KG1 (cell line): ENCODE measurements at places on chromosomes 7 and 10.

GRCh38 chr10:60282771-60283353, 106.8 kb downstream of the ANK3 start:
- peak; percentile 7 for DNase-seq

- no peak for DNase-seq
These were observed 17.0 kb upstream of the RET start for GRCh38 chr10:43059828-43060227.

DNA sequence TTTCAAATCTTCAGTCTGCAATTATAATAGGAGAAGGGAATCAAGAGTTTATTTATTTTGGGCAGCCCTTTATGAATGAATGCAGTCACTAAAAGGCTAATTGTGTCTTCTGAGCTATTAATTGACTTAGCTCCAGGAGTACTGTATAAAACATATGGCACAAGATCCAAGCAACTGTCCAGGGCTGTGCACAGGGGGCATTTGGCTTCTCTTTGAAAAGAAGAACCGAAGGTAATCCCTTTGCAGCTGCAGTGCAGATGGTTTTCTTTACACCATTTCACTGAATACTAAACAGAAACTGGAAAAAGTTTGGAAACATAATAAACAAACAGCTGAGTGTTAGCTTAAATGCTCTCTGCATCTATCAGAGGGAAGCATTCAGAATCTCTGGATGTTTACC, 282.6 kb upstream of the LRRN3 start:
- DNase-seq = no peak

DNA sequence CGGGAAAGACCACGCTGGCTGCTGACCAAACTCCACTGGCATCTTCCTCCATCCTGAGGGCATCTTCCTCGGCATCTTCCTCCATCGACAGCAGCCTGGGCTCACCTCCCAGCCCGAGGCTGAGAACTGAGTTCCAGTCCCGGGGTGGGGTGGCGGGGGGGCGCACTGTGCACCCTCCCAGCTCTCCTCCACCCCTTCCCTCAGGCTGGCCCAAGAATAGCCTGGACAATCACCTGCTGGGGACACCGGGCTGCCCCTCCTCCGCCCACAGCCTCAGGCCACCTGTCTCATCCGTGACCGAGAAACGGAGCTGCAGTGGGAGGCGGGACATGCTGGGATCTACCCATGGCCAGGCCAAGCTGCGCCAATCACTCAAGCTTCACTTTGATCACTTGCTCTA, 37.2 kb downstream of the DIP2C start:
- DNase-seq = no peak

DNA sequence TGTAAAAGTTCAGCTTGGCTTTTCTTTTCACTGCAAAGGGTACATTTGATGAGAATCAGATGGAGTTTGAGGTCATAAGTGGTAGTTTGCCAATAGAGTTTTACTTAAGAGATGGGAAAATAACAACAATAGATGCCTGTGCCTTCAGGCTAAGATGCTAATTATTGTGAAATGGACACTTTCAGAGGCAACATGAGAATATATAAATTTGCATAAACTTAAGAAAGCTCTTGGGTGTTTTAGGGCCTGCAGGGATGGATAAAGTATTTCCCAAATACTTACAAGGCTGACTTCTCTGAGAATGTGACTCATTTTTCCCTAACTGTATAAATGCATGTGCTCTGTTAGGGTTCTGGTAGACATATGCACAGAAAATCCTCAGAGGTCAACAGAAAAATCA, 200.3 kb upstream of the SVIL start:
- no peak for DNase-seq

GRCh38 chr10:119024882-119025281, 4.6 kb upstream of the NANOS1 start:
- DNase-seq = no peak
